ENCODE measurements at places on chromosomes 2 and 18. TPM values are rescaled to one million over a fixed set of nuclear protein-coding genes. Genes with fewer than 3 reads are reported as not detected.

- DNase-seq = no peak
Observed at GRCh38 chr18:79690586-79691482, 11.2 kb downstream of the CTDP1 start.

DNA sequence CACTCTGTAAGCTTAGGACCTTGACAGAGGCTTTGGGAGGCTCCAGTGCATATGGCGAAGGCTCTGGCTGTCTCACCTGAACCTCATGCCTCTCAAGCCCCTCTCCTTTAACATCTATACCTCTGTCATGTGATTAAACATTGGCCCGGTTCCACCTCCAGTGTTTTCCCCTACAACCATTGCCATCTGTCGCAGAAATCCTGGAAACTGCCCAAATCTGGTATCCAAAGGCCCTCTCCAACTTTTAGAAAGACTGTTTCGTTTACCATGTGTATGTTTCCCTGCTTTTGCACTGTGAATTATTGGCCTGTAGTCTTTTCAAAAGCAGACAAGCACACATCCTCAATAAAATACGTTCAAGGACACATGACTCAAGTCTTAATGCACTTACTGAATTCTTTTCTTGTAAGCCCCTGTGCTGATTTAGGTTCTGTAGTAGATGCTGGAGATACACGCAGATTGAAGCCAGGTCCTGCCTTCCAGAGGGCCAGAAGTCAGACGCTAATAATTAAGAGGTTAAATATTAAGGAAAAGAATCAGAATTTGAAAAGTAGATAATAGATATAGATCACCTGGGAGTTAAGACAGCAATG, 386.4 kb upstream of the SLC14A2 start:
- no peak for DNase-seq

DNA sequence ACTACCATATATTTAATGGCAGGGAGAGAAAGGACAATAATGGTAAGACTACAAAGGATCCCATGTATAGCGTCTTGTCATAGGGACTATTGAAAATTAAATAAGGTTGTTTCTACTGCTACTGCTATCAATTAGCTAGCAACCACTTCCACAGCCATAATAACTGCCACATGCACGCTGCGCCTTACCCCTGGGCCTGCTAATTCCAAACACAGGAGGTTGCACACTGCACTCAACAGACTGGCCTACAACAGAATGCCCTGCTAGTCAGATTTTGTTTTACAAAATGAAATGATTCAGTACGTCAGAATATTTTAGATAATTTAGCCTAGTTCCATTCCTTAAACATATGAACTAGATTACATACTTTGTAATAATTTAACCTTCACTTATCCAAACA, 121.0 kb upstream of the SMAD7 start:
- no peak for DNase-seq

Gene MGAT4A
- 6.7 TPM for polyA plus RNA-seq

DNA sequence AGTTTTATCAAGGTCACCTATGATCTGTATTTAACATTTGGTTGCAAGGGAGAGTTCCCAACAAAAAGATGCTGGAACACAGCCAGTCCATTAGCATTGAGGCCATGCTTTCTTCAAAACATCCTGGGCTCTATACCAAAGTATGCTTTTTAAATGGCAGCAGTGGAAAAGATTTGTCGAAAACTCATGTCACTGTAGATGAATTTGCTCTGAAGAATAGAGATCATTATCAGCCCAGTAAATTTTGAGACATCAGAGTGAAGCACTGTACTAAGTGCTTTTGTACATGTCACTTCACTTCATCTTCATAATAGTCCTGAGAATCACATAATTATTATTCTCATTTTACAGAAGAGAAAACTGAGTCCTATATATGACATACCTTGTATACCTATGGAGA, 189.8 kb downstream of the CAMKMT start:
- DNase-seq = no peak

GRCh38 chr2:241798631-241799521, 10.1 kb upstream of the NEU4 start:
- DNase-seq = peak; percentile 21

Gene OSBPL6
- polyA plus RNA-seq = 2.7 TPM

All from heart left ventricle (tissue), 16 donors.